ENCODE measurements at places on chromosomes 7 and 10.

GRCh38 chr10:122152544-122152943 is 118.6 kb upstream of the BTBD16 start:
- H3K36me3 ChIP-seq: no peaks in the 10 kb centered on the region
- DNase-seq: no peak
- H3K4me3 ChIP-seq: no peak overlapping the region
- H3K27ac ChIP-seq: no peak overlapping the region
- no peaks in the 10 kb centered on the region for H3K4me1 ChIP-seq

DNA sequence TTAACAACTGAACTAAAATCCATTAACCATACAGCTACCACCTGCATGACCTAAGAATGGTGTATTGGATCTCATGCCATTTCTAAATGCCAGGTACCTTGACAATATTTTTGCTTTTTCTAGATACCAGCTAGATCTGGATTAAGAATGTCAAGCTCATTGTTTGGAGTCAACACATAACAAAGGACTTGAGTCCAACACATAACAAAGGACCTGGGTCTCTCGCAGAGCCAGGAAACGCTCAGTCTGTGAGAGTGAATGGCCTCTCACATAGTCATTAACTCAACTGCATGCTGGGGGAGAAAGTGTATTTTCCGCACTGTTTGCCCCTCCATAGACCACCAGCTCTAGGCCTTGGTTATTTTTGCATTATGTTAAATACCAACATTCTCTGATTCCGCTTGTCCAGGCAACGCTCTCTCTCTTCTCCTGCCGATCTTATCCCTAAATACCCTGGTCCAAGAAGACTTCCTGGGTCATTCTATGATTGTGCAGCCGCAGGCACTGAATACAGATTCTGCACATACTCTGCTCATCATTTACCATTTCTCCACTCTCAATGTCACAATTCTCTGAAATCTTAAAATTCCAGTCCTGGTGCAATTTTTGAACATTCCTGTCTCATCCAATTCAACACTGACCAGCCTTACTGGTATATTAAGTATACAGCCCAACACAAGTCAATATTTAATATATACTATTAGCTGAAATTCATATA is 31.2 kb downstream of the ITIH5 start:
- no peak overlapping the region for H3K27ac ChIP-seq
- no peak for DNase-seq
- no peaks in the 10 kb centered on the region for H3K36me3 ChIP-seq
- no peaks in the 10 kb centered on the region for H3K4me1 ChIP-seq
- no peak overlapping the region for H3K4me3 ChIP-seq
- peaks cover 41% of the 10 kb centered on the region for H3K27me3 ChIP-seq

DNA sequence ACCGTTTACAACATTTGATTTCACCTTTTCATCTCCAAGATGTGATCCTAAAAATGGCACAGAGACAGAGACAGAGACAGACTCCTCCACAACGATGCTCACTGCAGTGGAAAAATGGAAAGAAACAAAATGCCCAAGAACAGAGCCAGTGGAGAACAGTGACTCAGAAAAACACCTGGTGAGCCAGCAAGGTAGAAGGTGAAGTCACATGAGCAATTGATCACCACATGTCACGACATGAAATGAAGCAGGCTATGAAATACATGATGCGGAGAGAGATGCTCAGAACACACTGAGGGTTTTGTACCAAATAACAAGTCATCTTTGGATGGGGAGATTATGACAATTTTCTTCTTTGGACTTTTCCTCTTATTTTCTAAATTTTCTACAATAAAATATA is 3.5 kb downstream of the MSMB start:
- no peak overlapping the region for H3K4me3 ChIP-seq
- H3K27me3 ChIP-seq: peaks cover 25% of the 10 kb centered on the region
- H3K27ac ChIP-seq: no peak overlapping the region

GRCh38 chr10:4013651-4014121 is 228.7 kb upstream of the KLF6 start:
- peak overlapping the region; percentile 83 for H3K27ac ChIP-seq
- H3K4me3 ChIP-seq: peak overlapping the region; percentile 55
- DNase-seq: no peak
- peaks cover 19% of the 10 kb centered on the region for H3K4me1 ChIP-seq
- H3K36me3 ChIP-seq: no peaks in the 10 kb centered on the region
- no peaks in the 10 kb centered on the region for H3K27me3 ChIP-seq

DNA sequence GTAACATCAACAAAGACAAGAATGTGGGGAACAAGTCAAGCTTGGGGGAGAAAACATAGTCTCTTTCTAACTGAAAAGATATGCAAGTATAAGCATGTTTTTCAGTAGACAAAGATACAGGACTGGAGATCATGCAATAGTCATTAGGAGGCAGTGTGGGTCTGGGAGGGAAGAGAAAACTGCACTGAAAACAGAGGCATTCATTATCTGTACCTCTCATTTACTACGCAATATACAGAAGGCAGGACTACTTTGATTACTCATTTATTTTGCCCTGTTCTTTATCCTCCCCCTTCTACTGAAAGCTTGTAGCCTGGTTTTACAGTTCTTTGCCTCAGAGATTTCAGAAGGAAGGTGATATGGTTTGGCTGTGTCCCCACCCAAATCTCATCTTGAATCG is 341.2 kb downstream of the CRPPA start:
- no peak overlapping the region for H3K27ac ChIP-seq
- H3K27me3 ChIP-seq: no peaks in the 10 kb centered on the region
- H3K4me1 ChIP-seq: peaks cover 4% of the 10 kb centered on the region
- no peak for DNase-seq
- H3K36me3 ChIP-seq: peaks cover 4% of the 10 kb centered on the region

DNA sequence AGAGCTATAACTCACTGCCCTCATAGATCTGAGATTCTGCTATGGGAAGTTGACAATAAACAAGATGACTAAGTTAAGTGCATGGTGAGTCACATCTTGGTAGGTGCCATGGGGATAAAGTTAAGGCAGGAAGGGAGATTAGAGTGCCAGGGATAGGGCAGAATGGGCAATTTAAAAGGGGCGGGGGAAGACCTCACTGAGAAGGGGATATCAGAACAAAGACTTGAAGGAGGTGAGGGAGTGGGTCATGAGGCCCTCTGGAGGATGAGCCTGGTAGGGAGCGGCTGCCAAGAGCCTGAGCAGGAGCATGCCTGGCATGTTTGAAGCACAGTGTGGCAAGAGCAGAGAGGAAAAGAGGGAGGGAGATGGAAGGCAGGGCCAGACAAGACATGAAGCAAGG is 34.8 kb upstream of the INMT start:
- H3K27me3 ChIP-seq: no peaks in the 10 kb centered on the region
- no peak for DNase-seq
- no peak overlapping the region for H3K4me3 ChIP-seq

DNA sequence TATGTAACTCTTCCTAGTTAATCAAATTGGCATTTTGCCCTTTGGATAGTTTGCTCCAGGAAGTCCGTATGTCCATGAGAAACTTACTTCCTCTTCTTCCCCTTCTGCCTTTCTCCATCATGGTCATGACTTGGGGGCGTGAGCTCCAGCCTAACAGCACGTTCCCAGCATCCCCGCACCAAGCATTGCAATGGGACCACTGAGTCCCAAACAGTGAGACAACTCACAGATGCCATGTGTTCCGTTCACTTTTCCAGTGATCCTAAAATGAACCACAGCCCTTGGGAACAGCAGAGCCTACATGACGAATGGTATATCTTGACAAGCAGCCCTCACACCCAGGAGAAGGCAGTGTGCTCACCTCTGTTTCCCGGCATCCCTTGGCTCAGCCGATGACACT is 10.7 kb downstream of the BTBD16 start:
- H3K4me1 ChIP-seq: peaks cover 13% of the 10 kb centered on the region
- peaks cover 6% of the 10 kb centered on the region for H3K36me3 ChIP-seq
- H3K27ac ChIP-seq: no peak overlapping the region
- no peak for DNase-seq

DNA sequence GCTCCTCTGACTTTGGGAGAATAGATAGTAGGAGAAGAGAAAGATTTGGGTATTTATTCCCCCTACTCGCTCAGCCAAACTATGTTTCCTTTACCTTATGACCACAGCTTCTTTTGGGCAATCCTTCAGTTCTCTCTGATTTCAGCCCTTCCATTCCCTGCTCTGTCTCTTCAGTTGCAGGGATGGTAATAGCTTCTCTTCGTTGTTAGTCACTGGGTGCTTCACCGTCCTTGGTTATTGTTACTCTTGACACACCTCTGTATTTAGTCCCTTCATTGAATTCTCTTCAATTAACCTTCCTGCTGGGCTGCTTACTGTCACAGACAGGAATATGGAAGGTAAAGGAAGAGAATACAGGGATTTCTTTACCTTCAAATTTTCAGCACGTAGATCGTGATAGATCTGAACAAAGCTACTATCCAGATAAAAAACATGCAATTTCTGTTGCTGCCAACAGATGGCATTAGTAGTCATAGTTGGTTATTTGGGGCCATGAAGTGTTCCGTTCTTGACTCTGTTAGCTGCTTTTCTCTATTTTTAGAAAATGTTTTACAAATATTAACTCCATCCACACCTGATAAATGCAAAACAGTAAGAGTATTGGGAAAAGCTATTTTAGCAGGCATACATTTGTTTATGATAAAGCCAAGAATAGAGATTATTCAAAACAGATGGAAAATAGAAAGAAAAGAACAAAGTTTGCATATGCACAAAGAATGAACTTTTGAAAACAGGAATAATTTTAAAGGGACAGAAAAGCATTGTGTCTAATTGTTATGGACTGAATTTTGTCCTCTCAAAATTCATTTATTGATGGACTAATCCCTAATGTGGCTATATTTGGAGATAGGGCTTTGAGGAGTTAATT is 14.0 kb upstream of the PTTG1IP2 start:
- peaks cover 11% of the 10 kb centered on the region for H3K4me1 ChIP-seq
- peak overlapping the region; percentile 79 for H3K4me3 ChIP-seq
- no peak overlapping the region for H3K27ac ChIP-seq
- peaks cover 34% of the 10 kb centered on the region for H3K27me3 ChIP-seq
- H3K36me3 ChIP-seq: peaks cover 5% of the 10 kb centered on the region

DNA sequence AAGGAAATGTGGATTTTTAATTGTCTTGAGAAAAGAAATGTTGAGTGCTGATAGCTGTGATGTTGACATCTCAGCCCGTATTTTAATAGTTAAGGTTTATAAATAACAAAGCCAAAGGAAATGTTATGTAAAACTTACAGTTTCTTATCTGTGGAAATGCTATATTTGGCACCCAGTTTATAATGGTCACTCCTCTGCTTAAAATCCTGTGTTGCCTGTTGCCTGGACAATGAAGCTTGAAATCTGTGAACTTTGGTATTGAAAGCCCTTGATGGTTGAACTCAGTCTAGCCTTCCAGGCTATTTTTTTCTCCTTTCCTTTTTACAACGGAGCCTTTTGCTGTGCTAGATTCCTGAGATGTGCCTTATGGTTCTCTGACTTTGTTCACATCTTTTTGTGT is 46.5 kb downstream of the MCU start:
- no peak overlapping the region for H3K4me3 ChIP-seq
- no peak for DNase-seq
- no peak overlapping the region for H3K27ac ChIP-seq
- peaks cover 18% of the 10 kb centered on the region for H3K4me1 ChIP-seq
- no peaks in the 10 kb centered on the region for H3K27me3 ChIP-seq
- no peaks in the 10 kb centered on the region for H3K36me3 ChIP-seq

DNA sequence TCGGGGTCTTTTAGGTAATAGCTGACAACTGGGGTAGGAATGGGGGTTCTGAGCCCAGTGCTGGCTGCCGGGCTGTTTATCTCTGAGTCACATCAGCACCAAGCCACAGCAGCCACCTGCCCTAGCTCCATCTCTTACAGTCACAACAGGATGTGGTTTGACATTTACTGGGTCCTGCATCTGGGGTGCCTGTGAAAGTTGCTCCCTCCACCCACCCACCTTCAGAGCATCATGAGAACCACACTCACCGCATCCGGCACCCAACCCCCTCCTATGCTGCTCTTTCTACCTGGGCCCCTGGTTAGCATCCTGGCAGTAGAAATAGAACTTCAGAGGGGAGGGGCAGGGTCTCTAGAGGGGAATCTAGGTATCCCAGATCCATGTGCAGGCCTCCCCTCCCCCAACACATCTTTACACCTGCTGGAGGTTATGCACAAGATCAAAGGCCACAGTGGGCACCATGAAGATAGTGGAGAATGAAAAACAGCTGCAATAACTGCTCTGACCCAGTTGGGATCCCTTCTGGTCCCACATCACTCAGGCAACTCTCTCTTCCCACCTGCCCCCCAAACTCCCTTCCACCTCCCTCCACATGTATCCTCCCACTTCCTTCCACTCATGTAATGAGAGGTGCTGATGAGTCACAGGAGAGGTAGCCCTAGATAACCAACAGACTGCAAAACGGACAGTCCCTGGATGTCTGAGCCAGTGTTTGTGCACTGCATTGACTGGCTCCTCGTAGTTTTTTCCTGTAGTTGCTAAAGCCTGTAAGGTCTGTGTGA is 38.2 kb downstream of the PRSS2 start:
- peak overlapping the region; percentile 100 for H3K27ac ChIP-seq
- peaks cover 92% of the 10 kb centered on the region for H3K4me1 ChIP-seq
- no peaks in the 10 kb centered on the region for H3K27me3 ChIP-seq
- H3K36me3 ChIP-seq: no peaks in the 10 kb centered on the region

GRCh38 chr7:66964411-66964810 is 31.0 kb downstream of the SBDS start:
- H3K27me3 ChIP-seq: no peaks in the 10 kb centered on the region
- H3K4me3 ChIP-seq: no peak overlapping the region
- H3K27ac ChIP-seq: no peak overlapping the region
- no peak for DNase-seq

- H3K4me1 ChIP-seq: peaks cover 7% of the 10 kb centered on the region
- peaks cover 16% of the 10 kb centered on the region for H3K27me3 ChIP-seq
- H3K27ac ChIP-seq: no peak overlapping the region
- H3K4me3 ChIP-seq: no peak overlapping the region
- no peak for DNase-seq
- H3K36me3 ChIP-seq: peaks cover 2% of the 10 kb centered on the region
Observed at GRCh38 chr10:63670291-63670898, 149.2 kb downstream of the REEP3 start.

- H3K4me3 ChIP-seq: peak overlapping the region; percentile 67
- H3K36me3 ChIP-seq: peaks cover 2% of the 10 kb centered on the region
- peaks cover 32% of the 10 kb centered on the region for H3K4me1 ChIP-seq
- no peaks in the 10 kb centered on the region for H3K27me3 ChIP-seq
- peak; percentile 15 for DNase-seq
- H3K27ac ChIP-seq: peak overlapping the region; percentile 95
Observed at GRCh38 chr10:6300106-6300783, 97.5 kb downstream of the PFKFB3 start.

- no peaks in the 10 kb centered on the region for H3K27me3 ChIP-seq
- no peak overlapping the region for H3K4me3 ChIP-seq
- DNase-seq: no peak
Observed at GRCh38 chr10:110514848-110515247, 17.1 kb downstream of the DUSP5 start.

DNA sequence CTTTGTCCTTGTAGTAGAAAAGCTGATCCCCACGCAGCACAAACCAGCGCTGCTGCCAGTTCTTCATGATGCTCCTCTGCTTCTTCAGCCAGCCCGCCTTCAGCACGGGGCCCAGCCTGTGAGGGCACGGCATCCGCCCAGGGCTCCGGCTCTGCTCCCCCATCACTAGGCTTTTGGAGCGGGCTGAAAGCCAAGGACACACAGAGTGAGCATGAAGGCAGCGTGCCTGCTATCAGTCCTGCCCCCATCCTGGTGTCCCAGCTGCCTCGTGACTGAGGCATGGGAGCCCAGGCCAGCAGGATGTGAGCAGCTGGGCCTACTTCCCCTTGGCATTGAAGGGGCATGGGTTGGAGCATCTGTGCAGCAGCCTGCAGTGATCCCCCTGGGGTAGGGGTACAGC is 21.9 kb downstream of the ARHGAP22 start:
- DNase-seq: no peak
- H3K27me3 ChIP-seq: peaks cover 48% of the 10 kb centered on the region
- no peaks in the 10 kb centered on the region for H3K36me3 ChIP-seq
